ENCODE measurements at places on chromosomes 13 and 19.

GRCh38 chr19:35154525-35155406 is at the start of gene FXYD5:
FXYD5 (plus strand) TSS chr19:35154735; CDS start chr19:35155551, 816 bp downstream.
- DNase-seq = peak; percentile 65
- peak within 1 kb of the TSS; percentile 66 for H3K27ac ChIP-seq
- peaks cover 32% of the 10 kb centered on the region for H3K4me1 ChIP-seq
- peak within 1 kb of the TSS; percentile 71 for H3K4me3 ChIP-seq

- H3K4me1 ChIP-seq = no peaks in the 10 kb centered on the region
- H3K4me3 ChIP-seq = no peak overlapping the region
- H3K27ac ChIP-seq = no peak overlapping the region
- H3K27me3 ChIP-seq = no peaks in the 10 kb centered on the region
- DNase-seq = no peak
- H3K36me3 ChIP-seq = no peaks in the 10 kb centered on the region
These were observed 6.6 kb downstream of the RCBTB2 start for GRCh38 chr13:48526286-48526685.

- peaks cover 32% of the 10 kb centered on the region for H3K27me3 ChIP-seq
- no peak overlapping the region for H3K27ac ChIP-seq
- DNase-seq = no peak
- H3K4me1 ChIP-seq = no peaks in the 10 kb centered on the region
- no peak overlapping the region for H3K4me3 ChIP-seq
- no peaks in the 10 kb centered on the region for H3K36me3 ChIP-seq
These were observed 13.4 kb downstream of the TM6SF2 start for GRCh38 chr19:19259741-19260140.

GRCh38 chr19:49393881-49394280 is 5.8 kb downstream of the KASH5 start:
- no peaks in the 10 kb centered on the region for H3K36me3 ChIP-seq
- no peak overlapping the region for H3K4me3 ChIP-seq
- no peak overlapping the region for H3K27ac ChIP-seq
- no peaks in the 10 kb centered on the region for H3K4me1 ChIP-seq
- H3K27me3 ChIP-seq = peaks cover 22% of the 10 kb centered on the region

DNA sequence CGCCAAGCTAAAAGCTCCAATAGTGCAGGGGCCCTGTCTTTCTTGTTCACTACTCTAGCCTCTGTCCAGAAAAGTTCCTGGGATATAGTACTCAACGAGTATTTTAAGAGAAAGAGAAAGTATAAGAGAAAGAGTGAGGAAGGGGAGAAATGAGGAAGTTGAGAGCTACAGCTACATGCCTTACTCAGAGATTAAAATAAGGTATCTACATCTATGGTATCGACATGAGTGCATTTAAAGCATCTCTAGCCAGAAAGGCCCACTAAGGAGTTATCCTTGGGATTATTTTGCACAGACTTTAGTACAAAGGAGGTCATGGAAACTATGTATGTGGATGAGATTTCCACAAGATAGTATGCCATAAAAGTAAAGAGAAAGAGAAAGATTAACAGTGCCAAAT is 28.5 kb downstream of the MYCBP2 start:
- H3K4me3 ChIP-seq = no peak overlapping the region
- no peaks in the 10 kb centered on the region for H3K27me3 ChIP-seq
- no peaks in the 10 kb centered on the region for H3K4me1 ChIP-seq
- no peak for DNase-seq

DNA sequence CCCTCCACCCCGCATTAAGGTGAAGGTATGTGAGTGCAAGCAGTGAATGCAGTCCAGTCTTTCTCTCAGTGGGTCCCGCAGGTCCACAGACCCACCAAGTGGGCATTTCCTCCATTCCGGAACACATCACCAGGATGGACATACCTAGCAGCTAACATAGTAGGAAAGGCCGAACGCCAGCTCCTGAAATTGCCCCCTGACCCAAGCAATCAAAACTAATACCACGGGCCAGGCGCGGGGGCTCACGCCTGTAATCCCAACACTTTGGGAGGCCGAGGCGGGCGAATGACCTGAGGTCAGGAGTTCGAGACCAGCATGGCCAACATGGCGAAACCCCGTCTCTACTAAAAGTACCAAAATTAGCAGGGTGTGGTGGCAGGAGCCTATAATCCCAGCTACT is 71.7 kb upstream of the VSTM2B start:
- H3K4me3 ChIP-seq = no peak overlapping the region
- no peaks in the 10 kb centered on the region for H3K4me1 ChIP-seq
- peaks cover 26% of the 10 kb centered on the region for H3K27me3 ChIP-seq
- no peak for DNase-seq

- no peak overlapping the region for H3K4me3 ChIP-seq
- no peak for DNase-seq
These were observed 150.9 kb downstream of the LACC1 start for GRCh38 chr13:44030615-44031014.

DNA sequence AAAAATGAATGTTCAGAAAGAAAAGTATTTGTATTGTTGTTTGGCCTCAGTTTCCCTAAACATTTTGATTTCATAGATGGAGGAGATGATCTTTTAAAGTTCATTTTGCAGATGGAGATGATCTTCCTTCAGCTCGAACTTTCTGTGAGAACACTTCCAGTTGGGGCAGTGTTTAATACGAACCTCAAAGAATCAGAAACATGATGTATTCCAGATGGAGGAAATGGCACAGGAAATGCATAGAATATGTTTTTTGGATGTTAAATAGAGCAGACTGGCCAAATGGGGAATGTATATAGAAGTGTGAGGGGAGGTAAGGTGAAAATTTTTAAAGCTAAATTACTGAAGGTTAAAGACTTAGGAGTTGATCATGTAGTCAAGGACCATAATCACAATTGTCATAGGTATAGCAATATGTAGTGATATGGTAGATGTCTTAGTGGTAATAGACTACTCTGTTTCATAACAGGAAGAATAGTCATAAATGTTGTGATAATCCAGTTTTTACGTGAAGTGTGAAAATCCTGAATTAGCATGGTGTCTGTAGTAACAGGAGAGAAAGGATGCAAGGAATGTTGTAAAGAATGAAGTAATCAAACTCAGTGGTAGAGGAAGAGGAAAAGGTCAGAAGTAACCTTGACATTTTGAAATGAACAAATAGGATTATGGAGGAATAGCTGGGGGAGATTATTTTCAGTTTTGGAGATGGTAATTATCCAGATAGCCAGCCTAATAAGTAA is 5.1 kb downstream of the RAP2A start:
- H3K4me3 ChIP-seq = no peak overlapping the region
- no peak for DNase-seq
- H3K27me3 ChIP-seq = no peaks in the 10 kb centered on the region
- peaks cover 17% of the 10 kb centered on the region for H3K4me1 ChIP-seq
- H3K36me3 ChIP-seq = no peaks in the 10 kb centered on the region

DNA sequence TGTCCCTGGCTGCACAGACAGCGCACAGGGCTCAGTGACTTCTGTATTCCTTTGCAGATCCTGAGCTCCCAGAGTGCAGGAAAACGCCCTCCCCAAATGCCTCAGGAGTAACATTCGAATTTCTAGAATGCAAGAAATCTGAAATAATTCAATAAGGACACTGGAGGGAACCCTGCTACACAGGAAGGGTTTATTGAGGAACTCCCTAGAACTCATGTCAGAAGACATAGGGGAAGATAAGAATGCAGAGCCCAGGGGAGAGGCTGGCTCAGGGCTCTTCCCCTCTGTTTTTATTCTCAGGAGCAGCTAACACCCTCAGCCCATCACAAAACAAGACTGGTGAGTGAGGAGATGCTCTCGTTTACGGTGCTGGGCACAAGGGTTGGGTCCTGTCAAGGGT is 6.8 kb downstream of the LILRA1 start:
- no peak for DNase-seq
- peaks cover 86% of the 10 kb centered on the region for H3K27me3 ChIP-seq
- no peaks in the 10 kb centered on the region for H3K36me3 ChIP-seq
- H3K4me1 ChIP-seq = no peaks in the 10 kb centered on the region
- H3K27ac ChIP-seq = no peak overlapping the region
- H3K4me3 ChIP-seq = no peak overlapping the region

Measured in PC-9 (cell line).